ENCODE measurements at places on chromosomes 3 and 15.

DNA sequence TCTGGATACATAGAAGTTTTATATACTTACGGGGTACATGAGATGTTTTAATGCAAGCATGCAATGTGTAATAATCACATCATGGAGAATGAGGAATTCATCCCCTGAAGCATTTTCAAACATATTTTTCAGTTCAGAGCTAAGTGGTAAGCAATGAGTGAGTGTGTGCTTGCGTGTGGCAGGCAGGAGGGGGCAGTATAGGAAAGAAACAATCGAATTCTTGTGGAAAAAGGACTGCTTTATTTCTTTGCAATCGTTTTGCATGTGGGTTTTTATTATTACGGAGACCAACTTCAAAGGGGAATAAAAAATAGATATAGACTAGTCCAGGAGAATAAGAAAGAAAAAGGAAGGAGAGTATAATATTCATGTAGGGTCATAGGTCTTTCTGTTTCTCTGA lies 271.6 kb downstream of the CHL1 start:
- DNase-seq, result no peak

- DNase-seq, result no peak
Observed at GRCh38 chr15:69181424-69181823, 21.0 kb downstream of the GLCE start.

DNA sequence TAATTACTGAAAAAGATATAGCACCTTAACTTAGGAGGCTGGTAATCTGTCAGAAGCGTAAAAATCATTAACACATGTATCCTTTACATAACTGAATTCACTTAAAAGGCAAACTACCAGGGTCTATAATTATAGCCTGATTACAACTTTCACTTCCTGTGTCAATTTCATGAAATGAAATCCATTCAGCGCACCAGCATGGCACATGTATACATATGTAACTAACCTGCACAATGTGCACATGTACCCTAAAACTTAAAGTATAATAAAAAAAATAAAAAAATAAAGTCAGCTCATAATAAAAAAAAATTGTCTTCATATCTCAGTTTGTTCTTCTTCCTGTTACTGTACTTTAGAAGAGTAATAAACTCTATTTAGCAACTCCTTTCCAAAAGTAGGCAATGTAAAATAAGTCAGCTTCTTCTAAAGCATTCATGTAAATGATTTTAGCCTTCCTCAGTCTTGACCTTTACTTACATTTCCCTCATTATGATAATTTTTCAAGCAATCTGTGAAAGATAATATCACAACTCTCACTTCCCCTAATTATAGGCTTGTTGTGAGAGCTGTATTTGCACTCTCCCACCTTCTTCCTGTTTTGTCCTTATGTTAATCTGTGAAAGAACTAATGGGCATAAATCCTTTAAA lies 50.1 kb downstream of the KBTBD8 start:
- no peak for DNase-seq

DNA sequence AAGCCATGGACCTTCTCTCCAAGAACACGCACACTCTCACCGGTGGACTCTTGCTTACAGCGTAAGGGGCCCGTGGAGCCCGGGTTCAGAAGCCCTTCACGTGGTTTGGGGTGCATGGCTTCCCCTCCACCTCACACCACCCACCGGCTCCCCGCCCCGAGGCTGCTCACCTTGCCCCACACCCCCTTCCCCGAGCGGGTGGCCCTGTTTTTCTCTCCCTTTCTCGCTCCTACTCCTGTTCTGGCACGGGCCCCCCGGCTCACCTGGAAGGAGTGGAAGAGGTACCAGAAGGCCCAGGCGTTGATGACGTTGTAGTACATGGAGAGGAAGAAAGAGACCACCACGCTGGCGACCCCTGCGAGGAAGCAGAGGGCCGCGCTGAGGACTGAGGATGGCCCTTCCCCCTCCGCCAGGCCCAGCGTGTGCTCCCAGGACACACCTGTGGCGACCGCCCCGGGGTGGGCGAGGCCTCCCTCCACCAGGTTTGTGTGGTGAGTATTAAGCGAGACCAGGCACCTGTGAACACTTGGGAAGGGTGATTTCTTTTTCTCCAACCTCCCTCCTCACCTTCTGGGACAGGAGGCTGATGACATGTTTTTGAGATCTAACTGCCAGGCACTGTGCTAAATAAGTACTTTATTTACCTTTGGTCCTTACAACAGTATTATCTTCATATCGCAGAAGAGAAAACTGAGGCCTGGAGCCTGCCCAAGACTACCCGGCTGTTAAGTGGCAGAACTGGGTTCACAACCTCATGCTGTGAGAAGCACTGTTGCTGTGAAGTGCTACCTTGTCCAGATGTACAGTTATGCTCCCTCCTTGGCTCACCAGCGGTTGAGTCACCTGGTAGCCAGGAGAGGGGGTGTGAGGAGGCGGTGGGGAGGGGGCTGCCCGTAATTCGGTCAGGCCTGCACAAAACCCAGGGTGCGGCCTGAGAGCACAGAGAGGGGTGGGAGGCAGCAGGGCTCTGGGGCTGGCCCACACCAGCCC lies 16.3 kb downstream of the SLC6A20 start:
- DNase-seq, result no peak

- no peak for DNase-seq
Observed at GRCh38 chr15:72907733-72908132, 124.2 kb upstream of the ADPGK start.

DNA sequence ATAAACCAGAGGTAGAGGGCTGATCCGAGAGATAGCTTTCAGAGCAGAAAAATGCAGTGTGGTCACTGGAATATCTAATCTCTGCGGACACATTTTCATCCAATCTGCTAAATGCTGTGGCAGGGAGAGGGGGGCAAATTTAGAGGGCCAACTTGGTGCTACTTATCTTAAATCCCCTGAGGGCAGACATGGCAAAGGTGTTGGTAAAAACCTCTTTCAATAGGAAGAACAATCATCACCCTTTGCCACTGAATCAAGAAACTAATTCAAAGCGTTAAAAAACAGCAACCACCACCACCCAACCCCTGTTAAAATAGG lies 152.9 kb downstream of the MECOM start:
- DNase-seq, result no peak

GRCh38 chr3:71214797-71215196 lies 368.7 kb downstream of the FOXP1 start:
- no peak for DNase-seq

DNA sequence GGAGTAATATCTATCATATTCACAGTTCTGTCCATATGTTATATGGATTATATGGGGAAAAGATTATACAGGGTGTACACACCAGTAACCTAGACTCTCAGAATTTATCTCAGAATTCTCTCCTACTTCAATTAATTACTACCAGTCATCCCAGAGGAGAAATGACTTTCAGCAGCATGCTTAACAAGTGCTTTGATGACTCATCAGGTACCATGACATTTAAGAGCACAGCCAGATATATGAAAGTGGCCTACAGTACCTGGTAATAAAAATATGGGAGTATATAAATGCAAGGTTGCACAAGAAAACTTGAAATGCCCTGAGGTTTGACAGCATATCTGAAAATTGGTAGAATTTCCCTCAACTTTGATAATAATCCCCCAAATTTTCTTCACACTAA lies 1273.0 kb downstream of the OTOL1 start:
- no peak for DNase-seq

- no peak for DNase-seq
Observed at GRCh38 chr3:38610934-38611333, 38.6 kb downstream of the SCN5A start.

- no peak for DNase-seq
Observed at GRCh38 chr3:127274200-127274760, 13.6 kb downstream of the PRR20G start.

- peak; percentile 85 for DNase-seq
Observed at GRCh38 chr3:10248984-10249748, 907 bp downstream of the TATDN2 start.

DNA sequence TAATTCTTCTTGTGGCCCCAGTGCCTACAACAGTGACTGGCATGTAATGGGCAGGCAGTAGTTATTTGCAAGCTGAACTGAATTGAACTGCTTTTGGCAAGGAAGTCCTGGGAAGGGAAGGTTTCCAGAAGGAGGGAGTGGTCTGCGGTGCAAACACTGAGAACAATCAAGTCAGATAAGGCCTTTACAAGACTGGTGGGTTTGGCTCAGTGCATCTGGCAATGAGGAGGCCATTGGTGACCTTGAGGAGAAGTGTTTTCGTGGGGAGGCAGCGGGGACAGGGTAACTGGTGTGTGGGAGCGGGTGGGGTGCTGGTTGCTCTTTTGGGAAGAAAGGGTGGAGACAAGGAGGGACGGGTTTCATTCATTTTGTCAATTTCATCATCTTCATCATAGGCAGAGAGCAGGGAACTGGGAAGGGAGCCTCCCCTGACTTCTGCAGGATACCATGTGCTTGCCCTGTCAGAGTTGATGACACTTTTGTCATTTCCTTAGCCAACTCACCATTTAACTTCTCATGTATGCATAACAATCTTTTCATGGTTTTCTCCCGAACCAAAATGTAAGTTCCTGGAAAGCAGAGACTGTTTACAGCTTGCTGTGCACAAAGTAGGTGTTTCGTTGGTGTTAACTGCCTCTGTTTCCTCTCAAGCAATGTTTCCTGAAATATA lies 8.4 kb upstream of the EHD4 start:
- no peak for DNase-seq

GRCh38 chr15:101050623-101051290 lies 131.6 kb downstream of the LRRK1 start:
- no peak for DNase-seq

- no peak for DNase-seq
Observed at GRCh38 chr3:196193133-196193735, 18.0 kb downstream of the ZDHHC19 start.

DNA sequence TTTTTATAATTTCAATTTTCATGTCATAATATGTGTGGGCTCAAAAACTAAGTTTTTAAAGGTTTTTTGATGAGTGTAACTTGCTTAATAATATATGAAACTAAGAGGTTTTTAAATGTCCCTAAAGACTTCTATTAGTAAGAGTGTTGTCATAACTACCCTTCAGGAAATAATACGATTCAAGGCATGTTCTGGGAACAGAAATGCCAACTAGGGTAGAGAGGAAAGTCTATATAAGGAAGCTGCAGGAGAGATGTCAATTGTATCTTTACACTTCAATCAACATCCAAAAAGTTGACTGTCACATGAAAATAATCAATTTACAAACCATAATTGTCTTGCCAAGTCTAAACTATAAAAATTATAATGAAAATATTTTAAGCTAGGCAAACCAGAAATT lies 76.3 kb downstream of the SMARCC1 start:
- DNase-seq, result no peak

GRCh38 chr15:61888074-61888780 lies 172.0 kb downstream of the VPS13C start:
- no peak for DNase-seq

GRCh38 chr15:60251300-60252070 lies 146.3 kb downstream of the ANXA2 start:
- DNase-seq, result no peak

DNA sequence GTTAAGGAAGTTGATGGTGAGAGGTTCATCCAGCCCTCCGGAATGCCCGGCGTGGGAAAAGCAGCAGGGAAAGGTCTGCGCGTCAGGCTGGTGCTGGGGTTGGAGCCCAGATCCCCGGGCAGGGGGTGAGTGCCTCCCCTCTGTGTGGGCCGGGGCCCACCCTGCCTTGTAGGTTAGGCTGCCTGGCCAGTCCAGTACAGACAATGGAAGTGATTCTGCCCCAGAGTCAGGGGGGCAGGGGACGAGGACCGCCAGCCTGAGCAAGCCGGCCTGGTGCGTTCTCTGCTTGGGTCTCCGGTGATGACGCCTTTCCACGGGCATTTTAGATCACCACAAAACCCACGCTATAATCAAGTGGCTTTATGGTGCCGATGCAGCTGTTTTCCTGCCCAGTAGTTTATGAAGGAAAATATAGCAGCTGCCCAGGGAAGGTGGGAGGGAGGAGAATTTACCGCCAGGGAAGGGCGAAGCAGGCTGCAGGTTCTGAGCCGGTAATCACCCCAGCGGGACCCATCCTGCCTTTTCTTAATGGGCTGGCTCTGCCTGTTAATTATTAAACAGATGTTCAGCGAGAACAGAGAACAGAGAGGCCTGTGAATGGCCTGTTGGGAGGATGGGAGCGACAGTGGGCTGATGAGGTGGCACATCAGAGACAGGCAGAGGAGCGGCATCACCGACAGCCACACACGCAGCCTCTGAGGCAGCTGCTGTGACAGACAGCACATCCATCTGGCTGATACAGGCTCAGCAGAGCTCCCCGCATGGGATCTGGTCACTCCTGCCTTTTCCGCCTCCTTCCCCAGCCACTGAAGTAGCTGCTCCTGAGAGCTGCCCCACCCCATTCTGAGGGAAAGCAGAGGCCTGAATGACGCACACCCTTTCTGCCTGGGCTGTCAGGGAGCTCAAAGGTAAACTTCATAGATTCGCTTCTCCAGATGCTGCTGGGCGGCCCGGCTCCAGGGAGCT lies 35.2 kb downstream of the BDH1 start:
- DNase-seq, result no peak

- DNase-seq, result no peak
Observed at GRCh38 chr15:31275331-31276262, 51.0 kb upstream of the KLF13 start.

DNA sequence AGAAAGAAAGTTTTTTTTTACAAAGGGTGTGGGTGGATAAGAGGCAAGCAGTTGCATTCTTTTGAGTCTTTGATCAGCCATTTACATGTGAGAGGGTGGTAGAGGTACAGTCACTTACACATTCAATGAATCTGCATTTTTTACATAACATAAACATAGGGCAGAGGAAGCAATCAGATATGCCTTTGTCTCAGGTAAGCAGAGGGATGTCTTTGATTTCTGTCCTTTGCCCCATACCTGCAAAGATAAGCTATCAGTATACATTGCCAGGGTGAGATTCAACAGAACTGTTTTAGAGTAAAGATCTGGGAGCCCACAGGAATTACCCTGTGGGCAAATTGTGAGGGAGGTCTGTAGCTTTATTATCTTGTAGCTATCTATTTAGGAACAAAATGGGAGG lies 5.4 kb upstream of the PPP1R2 start:
- DNase-seq, result no peak

- no peak for DNase-seq
Observed at GRCh38 chr3:105322570-105323273, 44.0 kb upstream of the ALCAM start.

Data from activated CD4-positive, alpha-beta T cell treated with anti-CD3 and anti-CD28 coated beads for 48 hours (primary cell).